ENCODE measurements at places on chromosomes 3 and 15.

- DNase-seq = no peak
Observed at GRCh38 chr15:29424118-29424517, 154.5 kb upstream of the NSMCE3 start.

DNA sequence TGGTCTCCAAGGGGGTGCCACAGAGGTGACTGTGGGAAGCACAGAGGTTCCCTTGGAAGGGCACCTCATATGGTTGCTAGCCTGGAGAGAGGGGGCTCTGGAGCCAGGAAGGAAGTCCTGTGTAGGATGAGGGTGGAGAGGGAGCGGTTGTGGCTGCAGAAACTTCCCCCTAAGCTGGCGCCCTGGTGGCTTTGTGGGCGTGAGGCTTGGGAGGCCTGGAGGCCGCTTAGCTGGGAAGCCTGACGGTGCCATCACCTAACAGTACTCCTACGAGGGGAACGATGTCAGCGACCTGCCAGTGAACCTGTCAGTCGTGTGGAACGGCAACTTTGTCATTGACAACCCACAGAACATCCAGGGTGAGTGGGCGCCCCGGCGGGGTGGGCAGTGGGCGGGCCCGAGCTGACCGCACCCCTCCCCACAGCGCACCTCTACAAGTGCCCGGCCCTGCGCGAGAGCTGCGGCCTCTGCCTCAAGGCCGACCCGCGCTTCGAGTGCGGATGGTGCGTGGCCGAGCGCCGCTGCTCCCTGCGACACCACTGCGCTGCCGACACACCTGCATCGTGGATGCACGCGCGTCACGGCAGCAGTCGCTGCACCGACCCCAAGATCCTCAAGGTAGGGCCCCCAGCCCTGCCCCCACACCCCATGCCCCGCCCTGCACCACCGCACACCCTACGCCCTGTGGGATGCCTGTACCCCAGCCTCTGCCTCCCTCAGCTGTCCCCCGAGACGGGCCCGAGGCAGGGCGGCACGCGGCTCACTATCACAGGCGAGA is 31.0 kb downstream of the PLXNA1 start:
- no peak for DNase-seq

DNA sequence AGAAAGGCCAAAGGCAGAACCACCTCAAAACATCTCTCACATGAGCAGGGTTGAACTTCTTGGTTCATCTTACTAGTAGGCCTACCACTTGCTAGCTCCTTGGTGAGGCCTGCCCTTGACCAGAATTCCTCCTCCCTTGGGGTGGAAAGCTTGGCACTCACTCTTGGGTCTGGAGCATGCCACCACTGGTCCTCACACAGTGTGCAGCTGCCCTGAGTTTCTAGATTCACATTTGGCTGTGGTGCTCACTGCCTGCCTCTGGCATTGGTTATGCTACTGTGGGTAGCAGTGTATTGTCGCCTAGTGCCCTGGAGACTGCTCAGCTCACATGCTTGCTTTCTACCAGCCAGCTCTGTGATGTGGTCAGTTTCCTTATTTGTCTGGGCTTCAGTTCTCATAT is 23.7 kb downstream of the OXNAD1 start:
- DNase-seq = peak; percentile 55

DNA sequence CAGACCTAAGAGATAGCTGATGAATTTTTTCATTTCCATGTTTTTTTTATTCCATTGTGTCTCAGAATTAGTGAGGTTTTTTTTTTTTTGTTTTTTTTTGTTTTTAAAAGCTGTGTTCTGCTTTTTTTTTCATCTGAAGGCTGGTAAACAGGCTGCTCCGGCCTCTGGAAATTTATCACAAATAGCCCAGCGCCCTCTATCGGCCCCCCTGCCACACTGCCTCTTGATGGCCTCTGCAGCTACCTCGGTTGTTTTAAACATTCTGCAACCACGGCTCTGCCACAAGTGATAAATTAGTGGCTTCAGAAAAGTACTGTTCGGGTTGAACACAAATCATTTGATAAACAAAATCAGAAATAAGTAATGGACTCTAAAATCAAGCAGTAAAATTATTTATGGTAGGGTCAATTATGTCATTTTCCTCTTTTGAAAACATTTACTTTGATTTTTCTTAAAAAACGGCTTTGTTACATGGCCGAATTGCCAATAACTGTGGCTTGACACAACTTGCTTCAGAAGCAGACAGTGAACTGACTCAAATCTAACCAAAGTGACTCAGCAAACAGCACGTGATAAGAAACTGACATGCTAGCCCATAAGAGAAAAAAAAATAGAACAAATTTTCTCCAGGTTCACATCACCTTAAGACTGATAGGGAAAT is 87.8 kb downstream of the RSL24D1 start:
- DNase-seq = peak; percentile 87

- no peak for DNase-seq
Observed at GRCh38 chr15:35663956-35664355, 118.0 kb upstream of the DPH6 start.

DNA sequence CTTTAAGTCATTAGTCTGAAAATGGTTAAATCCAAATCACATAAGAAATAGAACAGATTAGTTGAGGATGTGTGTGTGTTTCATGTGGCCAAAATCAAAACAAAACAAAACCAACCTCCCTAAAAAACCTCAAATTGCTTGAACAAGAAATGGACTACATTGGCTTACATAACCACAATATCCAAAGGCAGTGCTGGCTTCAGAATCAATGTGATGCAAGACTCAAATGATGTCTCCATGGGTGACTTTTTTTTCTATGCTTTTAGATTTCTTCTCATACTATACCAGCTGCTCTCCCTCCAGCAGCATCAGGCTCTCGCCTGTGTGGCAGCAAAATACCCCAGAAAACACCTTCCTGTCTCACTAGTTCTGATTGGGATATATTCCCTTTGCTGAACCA is 36.0 kb upstream of the CMTM8 start:
- no peak for DNase-seq

DNA sequence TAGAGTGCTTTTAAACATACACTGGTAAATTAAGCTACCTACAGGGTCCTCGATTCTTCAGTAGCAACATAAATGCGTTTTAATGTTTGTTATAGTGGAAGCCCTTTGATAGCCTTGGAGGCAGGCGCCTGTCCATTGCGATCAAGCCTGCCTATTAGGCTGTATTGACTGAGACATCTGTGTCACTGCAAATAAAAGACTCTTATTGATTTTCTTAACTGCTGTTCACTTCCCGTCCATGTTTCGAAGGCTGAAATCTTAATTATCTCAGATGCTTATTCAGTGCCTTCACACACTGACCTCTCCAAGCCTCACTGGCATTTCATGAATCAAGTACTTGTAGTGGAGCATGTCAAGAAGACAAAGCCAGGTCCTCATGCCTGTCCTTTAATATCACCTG is 51.1 kb downstream of the MAP2K5 start:
- DNase-seq = no peak

GRCh38 chr3:186361762-186362536 is at the start of gene DGKG:
DGKG (minus strand) TSS chr3:186362234; CDS start chr3:186320459, 41,775 bp downstream.
- DNase-seq = peak; percentile 80

DNA sequence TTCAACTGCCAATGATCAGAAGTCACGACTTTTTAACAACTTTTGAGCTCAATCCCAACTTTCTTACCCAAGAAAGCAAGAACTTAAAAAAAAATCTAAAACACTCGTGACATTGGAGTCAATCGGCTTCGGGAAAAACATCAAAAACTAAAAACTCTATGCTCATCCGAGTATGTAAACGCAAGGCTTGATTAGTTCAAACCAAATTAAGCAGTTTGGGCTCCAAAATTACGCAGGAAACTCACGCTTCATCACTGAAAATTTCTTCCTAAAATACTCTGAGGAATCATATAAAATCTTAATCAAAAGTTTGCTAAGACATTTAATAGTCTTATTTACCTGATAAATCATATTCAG is 1.6 kb downstream of the TRA2B start:
- DNase-seq = no peak

GRCh38 chr15:63501256-63502089 is 2.9 kb upstream of the USP3 start:
- peak; percentile 93 for DNase-seq

GRCh38 chr15:48190932-48191573 is 412 bp upstream of the CTXN2 start:
- DNase-seq = peak; percentile 63

DNA sequence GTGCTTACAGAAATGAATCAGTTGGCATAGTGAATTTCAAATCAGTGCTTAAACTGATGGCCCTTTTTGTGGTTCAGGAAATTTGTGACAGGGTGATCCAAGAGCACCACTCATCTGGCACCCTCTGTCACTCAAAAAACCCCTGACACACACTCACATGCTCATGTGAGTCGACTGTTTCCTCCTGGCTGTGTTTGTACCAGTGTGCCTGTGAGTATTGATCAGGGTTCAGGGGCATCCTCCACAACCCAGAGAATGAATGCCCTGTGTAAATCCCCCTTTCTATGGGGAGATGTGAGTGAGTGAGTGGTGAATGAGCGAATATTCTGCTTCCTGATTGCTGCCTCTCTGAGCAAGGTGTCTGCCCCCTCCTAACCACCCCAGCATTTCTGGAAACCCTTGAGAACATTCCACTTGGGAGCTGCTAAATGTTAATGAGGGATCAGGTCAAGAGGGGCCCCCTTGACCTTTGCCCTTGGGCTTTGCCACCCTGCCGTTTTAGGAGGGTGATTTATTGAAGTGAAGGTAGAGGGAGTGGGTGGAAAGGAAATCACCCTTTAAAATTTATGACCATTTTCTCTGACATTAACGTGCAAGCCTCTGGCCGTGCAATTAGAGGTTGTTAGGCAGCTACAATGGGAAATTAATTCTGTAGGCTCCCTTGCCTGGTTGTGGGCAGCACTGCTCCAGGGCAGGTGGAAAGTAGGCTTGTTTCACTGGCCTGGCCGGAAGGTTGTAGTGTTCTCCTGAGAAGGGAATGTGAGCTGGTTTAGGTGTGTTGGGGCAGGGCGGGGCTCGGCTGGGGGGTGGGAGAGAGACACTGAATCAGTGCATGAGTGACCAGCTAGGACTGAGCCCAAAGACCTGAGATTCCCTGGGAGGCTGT is 87.2 kb downstream of the SLCO3A1 start:
- DNase-seq = no peak

GRCh38 chr3:58620421-58620820 is 43.2 kb upstream of the FAM107A start:
- no peak for DNase-seq

GRCh38 chr15:48719668-48720067 is 74.2 kb upstream of the FBN1 start:
- DNase-seq = no peak

DNA sequence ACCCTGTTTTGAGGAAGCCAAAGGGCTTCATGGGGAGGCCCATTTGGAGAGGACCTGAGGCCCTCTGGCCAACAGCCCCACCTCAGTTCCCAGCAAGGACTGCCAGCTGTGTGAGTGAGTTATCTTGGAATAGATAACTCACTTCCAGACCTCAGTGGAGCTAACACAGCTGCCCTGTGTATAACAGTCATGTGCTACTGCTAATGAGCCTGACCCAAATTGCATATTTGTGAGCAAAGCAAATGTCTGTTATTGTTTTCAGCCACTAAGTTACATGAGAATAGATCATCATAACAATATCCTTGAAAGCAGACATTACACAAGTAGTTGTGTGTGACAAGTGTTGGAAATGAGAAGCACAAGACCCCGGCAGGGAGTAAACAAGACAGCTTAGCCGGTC is 355.8 kb downstream of the MCTP2 start:
- DNase-seq = no peak

GRCh38 chr3:56917361-56918110 is 115.8 kb upstream of the ARHGEF3 start:
- no peak for DNase-seq

- DNase-seq = no peak
Observed at GRCh38 chr3:187120326-187120725, 19.0 kb downstream of the RPL39L start.

DNA sequence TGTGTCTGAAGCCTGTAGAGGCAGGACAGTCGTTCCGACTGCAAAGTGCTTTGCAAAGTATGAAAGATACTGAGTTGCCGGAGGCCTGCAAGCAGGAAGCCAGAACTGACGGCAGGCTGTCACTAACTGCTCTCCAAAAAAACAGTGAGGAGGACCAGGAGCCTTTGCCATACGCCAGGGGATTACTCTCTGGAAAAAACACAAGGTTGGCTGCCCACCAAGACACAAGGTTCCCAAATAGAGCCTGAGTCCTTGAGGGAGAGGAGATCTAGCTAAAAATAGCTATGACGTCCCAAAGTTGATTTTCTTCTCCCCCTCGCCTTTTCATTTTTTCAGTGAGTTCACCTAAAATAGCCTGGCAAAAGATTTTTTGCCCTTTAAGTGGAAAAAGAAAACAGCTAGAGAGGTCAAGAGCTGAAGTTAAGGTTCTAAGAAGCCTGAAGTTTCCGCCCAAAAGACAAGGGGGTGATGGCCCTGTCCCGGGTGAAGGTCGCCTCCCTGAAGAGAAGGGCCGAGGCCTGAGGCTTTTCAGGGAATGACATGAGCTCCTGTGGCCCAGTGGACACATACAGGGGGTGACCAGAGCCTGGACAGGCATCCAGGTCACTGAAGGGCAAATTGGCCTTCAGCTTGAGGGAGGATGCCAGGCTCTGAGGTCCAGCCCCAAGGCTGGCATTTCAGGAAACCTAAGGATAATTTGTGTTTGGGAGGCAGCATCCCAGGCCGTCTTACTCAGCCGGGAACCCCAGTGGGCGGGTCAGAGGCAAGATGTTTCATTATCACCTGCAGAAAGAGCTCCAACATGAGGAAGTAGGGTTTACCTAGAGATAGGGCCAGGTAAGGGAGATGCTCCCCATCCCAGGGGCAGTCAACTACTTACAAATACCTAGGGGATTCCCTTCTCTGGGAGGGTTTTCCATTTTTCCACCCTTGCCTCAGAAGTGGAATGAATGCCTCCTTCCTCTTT is 44.9 kb upstream of the DGKG start:
- peak; percentile 79 for DNase-seq

GRCh38 chr3:56725175-56725574 is 42.1 kb upstream of the TASOR start:
- DNase-seq = no peak

GRCh38 chr3:119359476-119360326 is 65.5 kb downstream of the ARHGAP31 start:
- DNase-seq = no peak

- DNase-seq = no peak
Observed at GRCh38 chr3:1717524-1717923, 381.1 kb upstream of the CNTN4 start.

DNA sequence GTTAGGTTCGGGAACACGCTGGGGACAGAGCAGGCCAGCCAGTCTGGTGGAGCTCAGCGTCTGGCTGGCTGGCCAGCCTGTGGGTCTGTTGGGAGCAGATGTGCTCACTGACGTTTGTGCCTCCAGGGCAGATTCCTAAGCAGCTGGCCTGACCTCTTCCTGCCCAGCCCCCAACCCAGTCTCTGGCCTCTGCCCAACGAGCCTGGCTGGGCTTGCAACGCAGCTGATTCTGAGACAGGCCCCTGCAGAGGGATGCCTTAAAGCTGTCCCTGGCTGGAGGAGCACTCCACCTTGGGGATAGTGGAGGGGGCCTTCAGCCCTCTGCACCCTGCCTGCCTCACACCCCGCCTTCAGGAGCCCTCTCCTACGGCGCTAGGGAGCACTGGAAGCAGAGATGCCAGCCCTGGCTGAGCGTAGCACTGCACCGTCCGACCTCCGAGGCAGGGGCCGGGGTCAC is 46.0 kb downstream of the KLF13 start:
- peak; percentile 94 for DNase-seq

DNA sequence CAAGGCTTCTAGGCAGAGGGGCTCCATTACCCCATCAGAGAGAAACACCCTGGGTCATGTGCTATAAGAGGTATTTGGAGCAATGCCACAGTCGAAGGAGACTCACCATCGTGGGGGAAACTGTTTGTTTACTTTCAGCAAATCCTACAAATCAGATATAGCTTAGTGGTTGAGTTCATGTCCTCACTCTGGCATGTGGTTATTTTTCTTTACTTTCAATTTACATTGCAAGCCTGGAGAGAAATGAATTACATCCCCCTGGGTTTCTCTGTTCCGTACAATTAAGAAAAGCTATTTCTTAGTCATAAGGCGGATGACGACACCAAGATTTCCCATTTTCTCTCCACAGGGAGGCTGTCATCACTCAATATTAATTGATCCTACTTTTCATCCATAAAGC is 36.9 kb downstream of the RFTN1 start:
- DNase-seq = no peak

Measured in right cardiac atrium (tissue), 5 donors.